ENCODE measurements at places on chromosomes 2 and 18.

GRCh38 chr2:216932113-216932862 is 72.4 kb upstream of the TNP1 start:
- DNase-seq: no peak

DNA sequence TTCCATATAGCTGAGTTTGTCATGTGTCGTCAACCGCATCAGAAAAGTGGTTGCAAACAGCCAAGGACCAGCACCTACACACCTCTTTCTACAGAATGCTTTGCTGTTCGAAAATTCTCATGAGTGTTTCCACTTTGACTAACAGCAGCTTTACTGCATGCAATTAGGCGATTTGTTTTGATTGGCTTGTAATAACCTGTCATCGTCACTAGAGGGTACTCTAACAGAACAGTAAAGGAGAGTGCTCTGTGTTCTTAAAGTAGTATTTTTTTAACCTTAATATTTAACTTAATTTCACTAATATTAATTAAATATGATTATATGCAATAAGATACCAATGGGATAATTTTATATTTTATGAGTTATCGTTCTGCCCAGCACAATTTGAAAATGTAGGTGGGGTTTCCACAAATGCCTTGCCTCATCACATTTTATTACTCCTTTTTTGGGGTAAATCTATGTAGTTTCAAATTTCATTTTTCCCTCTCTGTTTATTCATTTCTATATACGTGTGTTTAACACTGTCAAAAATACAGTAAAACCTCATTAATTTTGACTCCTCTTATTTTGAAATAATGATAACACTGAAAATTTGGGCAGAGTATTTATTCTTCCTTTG is 502.2 kb downstream of the NRXN1 start:
- peak; percentile 51 for DNase-seq

DNA sequence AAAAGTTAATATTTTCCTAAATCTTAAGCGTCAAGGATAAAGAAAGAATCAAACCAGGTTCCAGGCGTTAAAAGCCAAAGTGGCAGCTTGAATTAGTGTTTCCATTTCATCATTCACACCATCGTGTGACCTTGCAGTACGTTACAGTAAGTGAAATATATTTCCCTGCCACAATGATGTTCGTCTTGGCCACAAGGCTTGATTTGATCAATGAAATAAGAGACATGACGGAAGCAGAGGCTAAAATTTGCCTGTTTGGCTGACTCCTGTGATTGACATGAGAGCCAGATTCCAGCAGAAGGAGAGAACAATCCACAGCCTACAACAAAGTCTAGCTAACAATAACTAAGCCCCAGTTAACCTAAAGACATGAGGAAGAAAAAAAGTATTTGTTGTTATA is 62.0 kb downstream of the ASXL2 start:
- no peak for DNase-seq

DNA sequence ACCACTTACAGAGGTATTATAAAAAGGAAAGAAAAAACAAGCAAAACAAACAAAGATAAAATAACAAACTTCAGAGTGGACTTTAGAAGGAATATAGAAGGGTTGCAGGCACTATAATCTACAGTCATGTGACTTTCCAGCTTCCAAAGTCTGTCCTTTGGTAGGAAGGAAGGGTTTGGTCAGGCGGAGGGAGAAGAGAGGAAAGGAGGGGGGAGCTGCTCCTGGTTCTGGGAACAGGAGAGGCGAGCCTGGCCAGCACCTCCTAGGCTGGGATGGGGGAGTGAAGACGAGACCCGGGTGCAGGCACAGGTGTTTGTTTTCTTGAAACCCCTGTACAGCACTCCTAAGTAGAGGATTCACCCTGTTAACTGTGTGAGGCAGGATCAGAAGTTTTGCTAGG is 53.8 kb upstream of the GATA6 start:
- no peak for DNase-seq

DNA sequence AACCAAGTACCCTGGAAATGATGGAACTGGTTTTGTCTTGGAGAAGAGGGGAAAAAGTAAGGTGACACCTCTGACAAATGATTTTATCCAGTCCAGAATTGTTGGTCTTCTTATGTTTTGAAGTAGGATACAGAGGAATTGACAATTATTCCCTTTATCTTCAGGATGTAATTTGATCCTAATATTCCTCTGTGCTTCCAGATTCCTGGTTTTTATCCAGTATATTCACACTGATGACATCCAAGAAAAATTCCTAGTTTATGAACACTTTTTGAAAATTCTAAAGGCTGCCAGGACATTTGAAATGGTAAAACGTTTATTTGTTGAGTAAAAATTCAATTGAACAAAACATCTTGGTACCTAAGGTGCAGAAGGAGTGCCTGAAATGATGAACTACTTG is 22.2 kb upstream of the ETAA1 start:
- DNase-seq: no peak

DNA sequence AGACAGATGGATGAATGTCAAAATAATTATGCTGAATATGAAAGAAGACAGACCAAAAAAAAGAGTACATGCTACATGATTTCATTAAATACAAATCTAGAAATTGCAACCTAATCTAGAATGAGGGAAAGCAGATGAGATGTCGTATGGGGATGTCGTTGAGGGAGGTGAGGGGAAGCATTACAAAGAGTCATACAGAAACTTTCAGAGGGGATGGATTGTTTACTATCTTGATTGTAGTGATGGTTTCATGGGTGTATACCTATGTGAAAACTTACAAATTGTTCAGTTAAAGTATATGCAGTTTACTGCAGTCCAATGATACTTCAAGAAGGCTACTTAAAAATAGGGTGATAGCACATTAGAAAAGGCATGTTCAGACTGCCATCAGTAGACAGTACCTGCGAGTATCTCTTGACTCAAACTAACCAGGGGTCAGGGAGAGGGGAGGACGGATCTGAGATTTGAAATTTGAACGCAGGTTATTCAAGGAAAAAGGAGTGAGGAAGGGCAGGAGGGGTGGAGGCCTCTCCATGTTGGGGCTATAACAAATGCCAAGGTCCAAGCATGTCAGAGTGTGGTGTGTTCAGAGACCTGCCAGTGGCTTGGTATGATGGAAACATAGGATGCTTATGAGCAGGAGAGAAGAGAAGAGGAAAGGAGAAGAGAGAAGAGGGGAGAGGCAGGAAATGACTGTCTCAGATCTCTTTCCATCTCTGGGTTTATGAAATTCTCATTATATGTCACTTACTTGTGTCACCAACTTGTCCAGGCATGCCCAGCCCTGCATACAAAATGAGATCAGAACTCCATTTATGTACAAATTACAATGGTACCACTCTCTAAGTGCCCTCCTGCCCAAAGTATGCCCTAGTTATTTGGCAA is 257.3 kb upstream of the CXCR4 start:
- DNase-seq: no peak

- no peak for DNase-seq
Measured at GRCh38 chr2:2828774-2829368, 497.8 kb upstream of the MYT1L start.

DNA sequence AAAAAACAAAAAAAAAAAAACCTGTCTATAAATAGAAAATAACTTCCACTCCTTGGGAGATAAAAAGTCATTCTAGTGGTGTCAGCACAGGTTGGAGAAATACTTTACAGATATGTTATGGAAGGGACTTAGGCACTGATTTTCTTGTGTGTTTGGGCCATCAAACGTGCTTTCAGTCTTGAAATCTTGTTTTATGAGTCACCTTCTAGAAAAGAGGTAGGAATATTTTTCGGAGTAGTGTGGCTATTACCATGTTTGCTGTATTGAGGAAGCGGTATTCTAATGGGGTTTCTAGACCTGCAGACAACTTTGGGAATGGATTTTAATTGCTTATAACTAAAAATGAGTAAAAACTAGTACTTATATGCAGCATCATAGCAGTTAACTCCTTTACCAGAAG is 12.0 kb downstream of the HNMT start:
- no peak for DNase-seq

GRCh38 chr2:46239175-46239846 is 57.9 kb upstream of the EPAS1 start:
- no peak for DNase-seq

DNA sequence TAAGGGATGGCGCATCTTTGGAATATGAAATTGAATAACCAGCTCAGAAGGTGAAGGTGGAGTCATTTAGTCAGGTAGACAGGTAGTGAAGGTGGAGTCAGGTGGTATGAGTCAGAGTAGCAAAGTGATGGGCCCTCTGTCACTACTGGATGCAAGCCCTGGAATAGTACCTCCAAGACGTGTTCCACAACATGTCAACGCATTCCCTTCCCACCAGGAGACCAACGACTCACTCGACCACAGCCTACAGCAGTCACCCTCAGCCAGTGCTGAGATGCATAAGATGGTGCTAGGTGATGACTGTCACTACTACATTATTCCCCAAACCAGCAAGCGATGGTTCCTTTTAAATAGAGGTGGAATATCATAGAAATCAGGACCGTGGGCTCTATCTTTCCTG is 6.8 kb downstream of the CPLX4 start:
- DNase-seq: no peak

GRCh38 chr2:47373747-47374146 is 29.2 kb upstream of the MSH2 start:
- DNase-seq: no peak

GRCh38 chr2:82834893-82835292 is 1624.2 kb downstream of the SUCLG1 start:
- no peak for DNase-seq

GRCh38 chr2:22002066-22002465 is 878.3 kb downstream of the TDRD15 start:
- DNase-seq: no peak
